Left cardiac atrium (tissue), 4 donors: ENCODE measurements at places on chromosomes 13 and 19. TPM values are rescaled to one million over a fixed set of nuclear protein-coding genes. Genes with fewer than 3 reads are reported as not detected.

The KLF12 gene
- 14.0 TPM for total RNA-seq

The RAB20 gene
- 24.3 TPM for total RNA-seq

The ZNF134 gene
- total RNA-seq: 16.2 TPM

The KLK6 gene
- not detected for total RNA-seq

The DOCK6 gene
- 61.1 TPM for total RNA-seq
